Activated CD8-positive, alpha-beta memory T cell treated with anti-CD3 and anti-CD28 coated beads for 1 hour (primary cell): ENCODE measurements at places on chromosomes 4 and X.

GRCh38 chrX:115504167-115504566 lies 56.8 kb upstream of the PLS3 start:
- no peak for DNase-seq

- DNase-seq: no peak
Observed at GRCh38 chr4:88737307-88737941, 39.8 kb upstream of the NAP1L5 start.

GRCh38 chr4:142353149-142353738 lies 492.9 kb downstream of the INPP4B start:
- no peak for DNase-seq

DNA sequence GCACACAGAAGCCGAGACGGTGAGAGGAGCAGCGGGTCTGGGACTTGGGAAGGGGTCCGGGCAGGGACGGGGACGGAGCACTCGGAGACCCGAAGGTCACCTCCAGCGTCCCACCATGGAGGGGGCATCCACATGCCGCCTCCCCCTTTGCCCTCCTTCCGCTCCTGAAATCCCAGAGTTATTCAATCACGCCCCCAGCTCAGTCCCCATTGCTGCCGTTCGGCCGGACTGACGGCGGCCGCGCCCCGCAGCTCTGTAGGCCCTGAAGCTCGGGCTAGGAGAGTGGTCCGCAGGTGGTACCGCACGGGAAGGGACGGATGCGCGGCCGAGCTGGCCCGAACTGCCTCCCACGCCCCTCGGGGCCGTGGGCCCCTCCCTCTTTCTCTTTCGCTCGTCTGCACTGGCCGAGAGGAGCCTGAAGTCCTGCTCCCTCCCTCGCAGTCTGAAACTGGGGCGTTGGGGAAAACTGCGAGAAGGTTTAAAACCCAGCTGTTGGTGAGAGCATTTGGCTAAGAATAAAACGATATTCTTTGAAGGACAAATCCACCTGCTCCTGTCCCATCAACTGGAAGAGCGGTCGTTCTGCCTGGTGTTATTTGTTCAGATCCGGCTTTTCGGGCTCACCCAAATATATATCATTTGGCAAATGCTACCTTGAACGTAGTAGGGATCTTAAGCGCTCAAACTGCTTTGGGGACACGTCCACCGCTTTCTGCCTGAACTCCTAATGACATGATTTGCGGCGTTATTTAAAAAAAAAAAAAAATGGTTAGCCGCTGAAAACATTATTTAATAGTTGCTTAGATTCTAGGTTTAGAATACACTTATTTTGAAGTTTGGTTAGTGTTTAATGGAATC lies 719 bp downstream of the USO1 start:
- DNase-seq: no peak

GRCh38 chrX:10519761-10520160 lies 100.6 kb downstream of the MID1 start:
- no peak for DNase-seq
